ENCODE measurements at places on chromosomes 16 and 17.

GRCh38 chr16:58306327-58306726 is 11.5 kb upstream of the PRSS54 start:
- no peak for DNase-seq

DNA sequence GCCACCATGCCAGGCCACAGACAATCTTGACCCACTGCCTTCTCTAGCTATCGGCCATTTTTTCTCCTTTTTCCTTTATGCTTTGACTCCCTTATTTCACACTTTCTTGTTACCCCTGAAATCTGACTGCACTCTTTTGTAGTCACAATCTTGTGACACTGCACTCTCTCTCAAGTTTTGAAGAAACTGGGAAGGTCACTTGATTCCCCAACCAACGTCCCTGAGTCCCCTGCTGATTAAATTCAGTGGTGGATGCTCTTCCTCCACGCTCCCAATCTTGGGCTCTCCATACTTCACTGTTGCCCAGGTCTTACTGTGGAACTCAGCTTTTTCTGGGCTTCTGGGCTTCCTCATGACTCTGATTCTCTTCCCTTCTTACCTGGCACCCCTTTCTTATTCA is 33.9 kb downstream of the PECAM1 start:
- DNase-seq = no peak

- DNase-seq = no peak
These were observed 2.2 kb upstream of the NTN3 start for GRCh38 chr16:2468725-2469398.

- DNase-seq = no peak
These were observed 355 bp downstream of the TLE7 start for GRCh38 chr16:71441348-71442050.

- DNase-seq = no peak
These were observed 13.8 kb downstream of the CLUAP1 start for GRCh38 chr16:3514621-3515020.

DNA sequence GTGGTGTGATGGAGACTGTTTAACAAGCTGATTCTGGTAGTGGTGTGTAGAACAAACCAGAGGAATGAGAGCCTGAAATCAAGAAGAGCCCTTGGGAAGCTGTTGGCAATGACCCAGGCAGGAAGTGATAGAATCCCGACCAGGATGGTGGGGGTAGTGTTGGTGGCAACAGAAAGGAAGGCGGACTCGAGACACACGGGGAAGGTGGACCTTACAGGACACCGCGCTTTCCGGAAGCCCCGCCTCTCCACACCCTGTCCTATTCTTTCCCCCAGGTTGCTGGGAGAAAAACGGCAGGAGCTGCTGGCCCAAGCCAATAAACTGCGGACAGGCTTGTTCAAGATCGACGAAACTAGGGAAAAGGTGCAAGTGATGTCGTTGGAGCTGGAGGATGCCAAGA is 30.0 kb upstream of the KDM6B start:
- DNase-seq = no peak

GRCh38 chr16:7278636-7279035 is 54.0 kb upstream of the RBFOX1 start:
- no peak for DNase-seq

DNA sequence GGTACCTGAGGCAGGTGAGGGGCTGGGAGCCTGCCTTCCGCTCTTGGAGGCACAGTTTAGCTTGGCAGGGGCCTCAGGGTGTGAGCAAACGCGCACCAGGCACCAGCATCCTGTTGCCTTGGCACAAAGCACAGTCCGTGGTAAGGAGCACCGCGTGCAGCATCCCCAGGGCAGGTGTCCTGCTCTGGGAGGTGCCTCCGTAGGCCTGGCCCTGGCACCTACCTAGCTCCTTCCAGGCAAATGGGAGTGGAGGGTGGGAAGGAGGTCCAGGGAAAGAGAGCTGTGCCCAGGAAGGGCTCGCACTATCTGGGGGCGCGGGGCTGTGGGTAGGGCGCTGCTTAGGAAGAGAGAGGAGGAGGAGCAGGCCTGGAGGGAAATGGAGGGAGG is 3.1 kb upstream of the GSE1 start:
- DNase-seq = no peak

GRCh38 chr16:87369796-87370719 is 13.5 kb downstream of the FBXO31 start:
- DNase-seq = no peak

- DNase-seq = no peak
These were observed 171.7 kb downstream of the KATNIP start for GRCh38 chr16:27721531-27722181.

- no peak for DNase-seq
These were observed 1.7 kb downstream of the ADCY9 start for GRCh38 chr16:4114257-4115208.

DNA sequence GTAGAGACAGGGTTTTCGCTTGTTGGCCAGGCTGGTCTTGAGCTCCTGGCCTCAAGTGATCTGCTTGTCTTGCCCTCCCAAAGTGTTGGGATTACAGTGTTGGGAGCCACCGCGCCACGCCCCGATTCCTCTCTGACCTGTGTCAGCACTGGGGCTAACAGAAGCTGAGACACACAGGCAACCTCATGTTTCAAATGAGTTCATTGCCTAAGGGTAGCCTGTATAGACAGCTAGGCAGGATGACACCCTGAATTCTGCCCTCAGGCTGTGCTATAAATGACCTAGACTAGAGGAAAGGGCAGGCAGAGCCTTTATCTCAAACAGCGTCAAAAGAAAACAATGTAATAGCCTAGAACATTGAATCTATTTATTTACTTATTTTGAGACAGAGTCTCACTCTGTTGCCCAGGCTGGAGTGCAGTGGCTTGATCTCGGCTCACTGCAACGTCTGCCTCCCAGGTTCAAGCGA is 2.3 kb upstream of the CDK3 start:
- DNase-seq = no peak

DNA sequence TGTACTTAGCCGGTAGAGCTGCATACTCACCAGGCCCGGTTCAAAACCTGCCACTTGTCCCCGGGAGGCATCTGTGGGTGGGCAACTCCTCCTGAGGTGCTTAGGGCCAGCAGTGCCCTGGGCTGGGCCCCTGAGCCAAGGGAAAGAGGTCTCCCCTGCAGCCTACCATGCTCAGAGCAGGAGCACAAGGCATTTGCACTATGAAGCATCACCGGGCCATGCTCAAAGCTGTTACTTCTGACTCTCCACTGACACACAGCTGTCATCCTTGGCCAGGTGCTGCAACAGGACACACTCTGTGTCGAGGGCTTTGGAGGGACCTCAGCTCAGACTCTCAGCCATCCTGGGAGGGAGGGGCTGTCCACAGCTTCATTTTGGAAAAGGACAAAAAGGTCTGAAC is 37.2 kb downstream of the SLC38A8 start:
- DNase-seq = no peak

DNA sequence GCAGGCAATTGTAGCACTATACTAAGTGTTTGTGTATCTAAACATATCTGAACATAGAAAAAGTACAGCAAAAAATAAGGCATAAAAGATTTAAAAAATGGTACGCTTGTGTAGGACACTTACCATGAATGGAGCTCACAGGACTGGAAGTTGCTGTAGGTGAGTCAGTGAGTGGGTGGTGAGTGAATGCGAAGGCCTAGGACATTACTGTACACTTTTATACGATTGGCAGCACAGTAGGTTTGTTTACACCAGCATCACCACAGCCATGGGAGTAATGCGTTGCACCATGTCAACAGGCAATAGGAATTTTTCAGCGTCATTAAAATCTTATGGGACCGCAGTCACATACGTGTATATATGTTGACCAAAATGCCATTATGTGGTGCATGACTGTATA is 45.6 kb downstream of the DNAH9 start:
- no peak for DNase-seq

GRCh38 chr17:82686366-82687324 is 11.9 kb downstream of the RAB40B start:
- no peak for DNase-seq

DNA sequence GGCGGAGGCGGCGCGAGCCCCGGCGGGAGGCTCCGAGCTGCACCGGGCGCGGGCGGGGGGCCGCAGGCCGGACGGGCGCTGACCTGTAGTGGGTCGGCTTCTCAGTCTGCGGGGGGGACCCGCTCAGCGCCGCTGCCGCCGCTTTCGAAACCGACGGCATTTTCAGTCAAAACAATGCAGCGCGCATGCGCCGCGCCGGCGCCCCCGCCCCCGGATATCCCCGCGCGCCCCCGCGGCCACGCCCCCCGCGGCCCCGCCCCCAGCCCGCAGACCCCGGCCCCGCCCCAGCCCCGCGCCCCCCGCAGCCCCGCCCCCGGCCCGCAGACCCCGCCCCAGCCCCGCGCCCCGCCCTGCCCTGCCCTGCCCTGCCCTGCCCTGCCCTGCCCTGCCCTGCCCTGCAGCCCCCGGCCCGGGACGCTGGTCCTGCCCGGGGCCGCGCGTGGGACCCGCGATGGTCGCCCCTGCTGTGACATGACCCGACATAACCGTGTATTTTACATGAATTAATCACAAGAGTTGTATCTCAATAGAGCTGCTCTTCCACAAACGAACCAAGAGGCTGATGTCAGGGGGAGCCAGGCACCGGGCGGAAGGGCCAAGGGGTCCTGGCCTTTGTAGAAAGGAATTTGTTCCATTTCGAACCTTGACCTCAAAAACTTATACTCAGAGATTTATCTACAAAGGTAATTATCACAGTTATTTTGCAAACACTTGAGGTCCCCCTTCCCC is at the start of gene UNKL:
Gene UNKL, minus strand, starts transcription at position 173 of the 729 bp plus-strand sequence. Its CDS starts 13 bp downstream, at position 160.
- peak; percentile 69 for DNase-seq

Measured in activated CD4-positive, alpha-beta T cell treated with anti-CD3 and anti-CD28 coated beads, Interleukin-2, amount 50 U/mL, for 24 hours (primary cell).